Omental fat pad (tissue), 4 donors: ENCODE measurements at places on chromosomes 13 and 19. TPM values are rescaled to one million over a fixed set of nuclear protein-coding genes. Genes with fewer than 3 reads are reported as not detected.

DNA sequence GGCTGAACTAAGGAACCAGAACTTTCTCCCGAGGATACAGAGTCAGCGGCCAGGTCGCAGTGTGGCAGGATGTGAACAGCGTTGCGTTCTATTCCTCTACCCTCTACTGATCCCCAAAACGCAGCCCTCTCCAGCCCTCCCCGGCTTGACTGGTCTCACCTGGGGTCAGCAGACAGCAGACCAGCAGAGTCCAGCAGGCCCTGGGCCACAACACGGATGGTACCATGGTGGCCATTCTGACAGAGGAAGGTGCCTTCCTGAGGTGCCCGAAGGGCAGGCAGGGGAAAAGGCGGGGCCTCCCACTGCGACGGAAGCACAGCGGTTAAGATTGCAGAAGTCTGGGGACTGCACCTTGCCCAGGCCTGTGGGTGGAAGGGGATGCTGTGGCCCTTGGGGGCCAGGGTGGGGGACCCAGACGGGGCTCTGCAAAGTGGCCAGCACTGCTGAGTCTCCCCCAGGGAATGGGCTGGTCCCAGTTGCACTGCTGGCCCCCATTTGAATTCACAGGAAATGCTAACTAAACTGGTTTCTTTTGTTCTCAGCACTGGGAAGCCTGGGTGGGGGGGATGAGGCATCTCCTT, at the start of gene ICAM3:
ICAM3 (minus strand) TSS at position 245 of the 581 bp plus-strand sequence; CDS start at position 235, 10 bp downstream.
- DNase-seq, result no peak

GRCh38 chr13:79194272-79194671, 211.8 kb downstream of the RBM26 start:
- DNase-seq, result no peak

GRCh38 chr13:111650626-111651025, 330.2 kb downstream of the TEX29 start:
- no peak for DNase-seq

GRCh38 chr19:32976223-32976805, 4.3 kb downstream of the FAAP24 start:
- peak; percentile 75 for DNase-seq

DNA sequence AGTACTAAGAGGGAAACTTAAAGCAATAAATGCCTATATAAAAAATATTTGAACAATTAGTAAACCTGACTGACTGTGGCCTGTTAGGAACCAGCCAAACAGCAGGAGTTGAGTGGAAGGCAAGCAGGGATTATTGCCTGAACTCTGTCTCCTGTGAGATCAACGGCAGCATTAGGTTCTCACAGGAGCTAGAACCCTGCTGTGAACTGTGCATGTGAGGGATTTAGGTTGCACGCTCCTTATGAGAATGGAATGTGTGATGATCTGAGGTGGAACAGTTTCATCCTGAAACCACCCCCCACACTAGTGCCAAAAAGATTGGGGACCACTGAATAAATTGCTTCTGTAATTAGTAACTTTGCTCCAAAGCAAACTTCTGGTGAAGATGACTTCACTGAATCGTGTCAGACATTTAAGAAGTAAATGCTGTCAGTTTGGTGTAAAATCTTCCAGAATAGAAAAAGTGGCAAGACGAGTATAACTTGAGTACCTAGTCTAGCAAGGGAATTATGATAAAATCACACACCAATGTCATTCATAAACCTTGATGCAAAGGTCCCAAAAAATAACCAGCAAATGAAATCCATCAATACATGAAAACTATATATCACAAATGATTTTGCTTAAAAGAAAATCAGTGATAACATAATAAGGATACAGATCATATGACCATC, 53.8 kb downstream of the SLC6A16 start:
- DNase-seq, result no peak

- DNase-seq, result no peak
Measured at GRCh38 chr13:82294226-82294625, 1588.0 kb downstream of the SLITRK1 start.

- no peak for DNase-seq
Measured at GRCh38 chr13:46795321-46795720, 1.6 kb downstream of the ESD start.

DNA sequence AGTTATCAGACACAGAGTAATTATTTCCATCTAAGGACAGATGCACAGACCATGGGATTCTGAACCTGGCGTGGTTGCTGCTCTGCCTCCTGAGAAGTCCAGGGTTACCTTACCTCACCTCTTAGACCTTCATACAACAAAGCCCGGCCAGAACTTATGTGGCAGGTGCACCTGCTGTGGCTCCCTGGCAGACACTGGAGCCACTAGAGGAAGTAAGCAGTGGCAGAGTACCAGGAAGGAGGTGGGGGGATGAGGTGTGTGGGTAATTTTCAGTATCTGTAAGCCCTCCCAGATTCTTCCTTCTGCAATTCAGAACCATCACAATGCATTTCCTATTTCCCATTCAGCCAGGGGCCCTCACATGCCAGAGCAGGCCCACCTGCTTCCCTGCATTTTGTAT, 106.1 kb upstream of the DOCK9 start:
- no peak for DNase-seq

DNA sequence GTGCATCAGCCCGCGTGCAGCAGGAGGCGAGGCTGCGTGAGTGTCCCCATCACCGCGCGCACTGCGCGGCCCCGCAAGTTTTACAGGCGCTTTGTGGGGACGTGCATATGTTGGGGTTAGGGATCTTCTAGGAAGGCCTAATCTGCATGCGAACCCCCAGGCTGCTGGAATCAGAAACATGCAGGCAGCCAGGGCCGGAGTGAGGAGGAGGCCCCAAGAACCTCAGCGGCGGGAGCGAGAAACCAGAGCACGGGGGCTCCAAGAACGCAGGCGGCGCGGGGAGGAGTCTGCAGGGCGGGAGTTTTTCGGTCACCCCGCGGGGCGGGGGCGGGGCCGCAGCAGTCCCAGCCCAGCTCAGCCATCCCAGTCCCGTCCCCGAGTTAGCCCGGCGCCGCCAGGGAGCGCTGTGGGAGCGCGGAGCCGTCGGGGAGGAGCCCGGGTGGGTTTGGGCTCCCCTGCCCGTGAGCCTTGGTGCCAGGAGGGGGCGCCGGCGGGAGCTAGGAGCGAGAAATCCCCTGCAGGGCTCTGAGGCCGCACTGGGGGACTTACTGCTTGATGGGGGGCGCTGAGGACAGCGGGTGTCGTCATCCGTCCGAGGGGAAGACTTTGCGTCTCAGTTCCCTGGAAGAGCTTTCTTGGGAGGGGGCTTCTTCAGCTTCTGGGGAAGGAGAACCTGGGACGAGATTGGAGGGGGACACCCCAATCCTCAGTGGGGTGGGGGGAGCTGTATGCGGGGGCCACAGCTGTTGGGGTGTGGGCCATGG, 933 bp upstream of the NRTN start:
- DNase-seq, result peak; percentile 70

DNA sequence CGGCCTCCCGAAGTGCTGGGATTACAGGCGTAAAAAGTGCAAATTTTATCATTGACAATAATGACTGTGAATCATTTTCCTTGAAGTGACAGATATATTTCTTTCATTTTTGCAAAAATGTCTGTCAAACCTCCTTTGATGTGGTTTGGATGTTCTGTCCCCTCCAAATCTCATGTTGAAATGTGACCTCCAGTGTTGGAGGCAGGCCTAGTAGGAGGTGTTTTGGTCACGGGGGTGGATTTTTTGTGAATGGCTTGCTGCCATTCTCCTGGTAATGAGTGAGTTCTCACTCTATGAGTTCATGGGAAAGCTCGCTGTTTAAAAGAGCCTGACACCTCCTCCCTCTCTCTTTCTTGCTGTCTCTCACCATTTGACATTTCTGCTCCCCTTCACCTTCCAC, 5.5 kb upstream of the SLC1A6 start:
- no peak for DNase-seq

GRCh38 chr13:44292545-44292944, 81.1 kb upstream of the SERP2 start:
- DNase-seq, result no peak

- DNase-seq, result peak; percentile 25
Measured at GRCh38 chr13:45811891-45812694, 39.5 kb downstream of the SIAH3 start.

DNA sequence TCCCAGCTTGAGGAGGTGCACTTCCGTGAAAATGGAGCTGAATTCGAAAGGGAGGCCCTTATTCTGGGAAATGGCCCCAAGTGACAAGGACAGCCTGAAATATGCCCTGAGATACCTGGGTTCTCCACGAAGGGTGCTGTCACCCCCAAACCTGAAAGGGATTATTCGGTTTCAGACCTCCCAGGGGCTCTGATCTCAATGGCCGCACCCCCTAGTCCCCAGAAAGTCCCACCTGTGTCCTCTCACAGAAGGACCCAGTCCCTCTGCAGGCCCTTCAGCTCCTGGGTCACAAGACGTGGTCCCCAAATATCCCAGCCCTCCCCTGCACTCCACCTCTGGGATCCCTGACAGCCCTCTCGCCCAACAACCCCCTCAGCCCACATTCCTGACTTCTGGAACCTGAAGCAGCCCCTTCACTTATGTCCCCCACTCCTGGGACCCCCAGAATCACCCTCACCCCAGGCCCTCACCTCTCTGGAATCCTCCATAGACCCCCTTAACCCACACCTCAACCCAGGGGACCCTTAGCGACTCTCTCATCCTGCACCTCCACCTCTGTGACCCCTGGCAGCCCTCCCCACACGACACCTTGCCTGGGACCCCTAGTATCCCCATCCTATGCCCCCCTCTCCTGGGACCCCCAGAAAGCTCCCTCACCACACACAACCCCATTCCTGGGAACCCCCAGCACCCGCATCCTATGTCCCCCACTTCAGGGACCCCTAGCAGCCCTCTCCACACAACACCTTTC, 606 bp downstream of the SYNGR4 start:
- DNase-seq, result no peak

DNA sequence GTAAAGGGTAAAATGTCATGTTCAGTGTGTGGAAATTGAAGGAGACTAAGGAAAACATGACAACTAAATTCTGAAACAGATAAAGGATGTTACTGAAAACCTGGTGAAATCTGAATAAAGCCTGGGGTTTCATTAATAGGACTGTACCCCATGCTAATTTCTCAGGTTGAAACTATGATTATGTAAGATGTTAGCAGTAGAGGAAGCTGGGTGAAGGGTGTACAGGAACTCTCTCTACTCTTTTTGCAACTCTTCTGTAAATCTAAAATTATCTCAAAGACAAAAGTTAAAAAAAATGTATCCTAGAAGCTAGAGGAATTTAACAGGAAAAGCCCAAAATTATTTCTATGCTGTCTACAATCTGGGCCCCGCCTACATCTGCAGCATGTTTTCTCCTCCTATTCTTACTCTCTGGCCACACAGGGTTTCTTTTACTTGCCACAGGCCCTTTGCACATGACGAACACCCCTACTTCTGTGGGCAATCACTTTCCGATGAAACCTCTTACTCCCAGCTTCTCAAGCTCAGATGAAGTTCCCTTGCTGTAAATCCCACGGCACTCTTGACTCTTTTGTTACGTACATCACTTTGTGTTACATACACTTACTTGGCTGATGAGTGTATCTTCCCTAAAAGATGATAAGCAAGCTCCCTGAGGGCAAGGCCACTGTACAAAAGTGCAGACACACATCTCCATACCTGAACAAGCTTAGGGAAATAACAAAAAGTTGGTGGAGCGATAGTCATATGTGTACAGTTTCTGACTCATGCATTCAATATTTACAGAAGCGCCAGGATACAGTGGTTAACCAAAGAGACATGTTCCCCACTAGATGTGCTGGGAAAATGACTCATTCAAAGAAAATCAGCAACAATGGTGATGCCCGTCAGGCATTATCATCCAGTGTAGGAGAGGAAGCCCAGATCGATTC, 32.6 kb downstream of the RUBCNL start:
- no peak for DNase-seq

- no peak for DNase-seq
Measured at GRCh38 chr13:32254416-32254815, 60.7 kb downstream of the ZAR1L start.

DNA sequence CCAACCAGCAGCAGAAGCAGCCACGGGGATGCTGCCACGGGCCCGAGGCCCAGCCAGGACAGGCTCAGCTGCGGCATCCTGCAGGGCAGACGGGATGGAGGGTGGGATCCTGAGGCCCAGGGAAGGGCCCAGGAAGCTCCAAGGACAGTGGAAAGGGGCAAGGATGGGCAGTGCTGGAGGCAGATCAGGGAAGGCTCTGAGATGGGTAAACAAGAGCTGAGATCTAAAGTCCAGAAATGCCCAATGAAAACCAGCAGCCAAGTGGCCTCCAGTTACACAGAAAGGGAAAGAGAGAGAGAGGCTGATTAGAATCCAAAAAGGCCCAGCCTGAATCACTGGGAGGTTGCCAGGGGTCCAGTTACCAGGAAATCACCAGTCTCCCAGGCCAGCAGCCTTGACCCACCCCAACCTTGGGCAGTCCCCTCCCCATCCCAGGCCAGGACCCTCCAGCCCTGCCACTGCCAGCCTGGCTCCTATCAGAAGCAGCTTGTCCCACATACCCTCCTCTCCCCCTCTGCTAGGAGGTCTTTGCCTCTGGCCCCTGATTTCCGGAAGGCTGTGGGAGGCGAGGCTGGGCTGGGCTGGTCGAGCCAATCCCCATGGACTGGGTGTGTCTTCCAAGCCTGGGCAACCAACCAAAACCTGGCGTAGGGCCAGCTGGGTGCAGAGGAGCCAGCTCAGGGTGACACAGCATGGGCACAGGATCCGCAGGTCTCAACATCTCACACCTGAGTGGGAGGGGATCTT, at the start of gene CYP4F11:
CYP4F11 (minus strand) TSS at position 198 of the 747 bp plus-strand sequence; CDS start at position 77, 121 bp downstream.
- DNase-seq, result no peak

- no peak for DNase-seq
Measured at GRCh38 chr19:14063105-14063504, 1.2 kb upstream of the PALM3 start.

DNA sequence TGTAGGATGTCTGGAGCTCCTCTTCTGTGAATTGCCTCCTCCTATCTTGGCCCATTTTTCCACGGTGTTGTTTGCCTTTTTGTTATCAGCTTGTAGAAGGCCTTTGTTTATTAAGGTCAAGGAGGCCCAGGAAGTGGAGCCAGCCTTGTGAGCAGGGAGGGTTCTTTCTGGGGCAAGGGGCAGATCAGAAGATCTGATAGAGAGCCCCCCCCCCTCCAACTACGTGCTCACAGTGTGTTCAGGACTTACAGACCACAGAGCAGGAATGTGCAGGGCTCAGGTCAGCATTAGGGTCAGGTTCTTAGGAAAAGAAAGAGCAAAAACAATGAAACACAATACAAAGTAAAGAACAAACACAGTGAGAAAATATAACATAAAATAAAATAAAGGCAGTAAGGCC, 59.4 kb downstream of the CCNE1 start:
- no peak for DNase-seq

GRCh38 chr19:15324791-15325519, 7.4 kb downstream of the BRD4 start:
- DNase-seq, result no peak

- no peak for DNase-seq
Measured at GRCh38 chr13:33937373-33938098, 119.6 kb downstream of the RFC3 start.

- no peak for DNase-seq
Measured at GRCh38 chr19:10343495-10343894, 4.1 kb upstream of the ICAM3 start.

GZMM gene
- not detected for total RNA-seq

CSNK1A1L gene
- total RNA-seq, result not detected

ZNF587 gene
- total RNA-seq, result 27.9 TPM

LRRC4B gene
- total RNA-seq, result 1.6 TPM

PDCD5 gene
- total RNA-seq, result 96.9 TPM

TMEM161A gene
- total RNA-seq, result 12.0 TPM

F2RL3 gene
- total RNA-seq, result 31.8 TPM

MAST1 gene
- total RNA-seq, result not detected

KCNRG gene
- 0.84 TPM for total RNA-seq

PEG3 gene
- 8.8 TPM for total RNA-seq

HIPK4 gene
- 2.2 TPM for total RNA-seq
